ENCODE measurements at places on chromosomes 16 and 17. TPM values are rescaled to one million over a fixed set of nuclear protein-coding genes. Genes with fewer than 3 reads are reported as not detected.

The MFSD6L gene
- total RNA-seq, result not detected

- no peak overlapping the region for H3K4me3 ChIP-seq
- no peak for DNase-seq
- H3K4me1 ChIP-seq, result no peaks in the 10 kb centered on the region
Observed at GRCh38 chr17:36752096-36752888, 150.9 kb downstream of the MRM1 start.

GRCh38 chr17:81471818-81472456, 40.7 kb downstream of the ACTG1 start:
- H3K27me3 ChIP-seq, result no peaks in the 10 kb centered on the region
- no peak overlapping the region for H3K27ac ChIP-seq
- H3K4me3 ChIP-seq, result no peak overlapping the region
- no peak for DNase-seq
- no peaks in the 10 kb centered on the region for H3K36me3 ChIP-seq

DNA sequence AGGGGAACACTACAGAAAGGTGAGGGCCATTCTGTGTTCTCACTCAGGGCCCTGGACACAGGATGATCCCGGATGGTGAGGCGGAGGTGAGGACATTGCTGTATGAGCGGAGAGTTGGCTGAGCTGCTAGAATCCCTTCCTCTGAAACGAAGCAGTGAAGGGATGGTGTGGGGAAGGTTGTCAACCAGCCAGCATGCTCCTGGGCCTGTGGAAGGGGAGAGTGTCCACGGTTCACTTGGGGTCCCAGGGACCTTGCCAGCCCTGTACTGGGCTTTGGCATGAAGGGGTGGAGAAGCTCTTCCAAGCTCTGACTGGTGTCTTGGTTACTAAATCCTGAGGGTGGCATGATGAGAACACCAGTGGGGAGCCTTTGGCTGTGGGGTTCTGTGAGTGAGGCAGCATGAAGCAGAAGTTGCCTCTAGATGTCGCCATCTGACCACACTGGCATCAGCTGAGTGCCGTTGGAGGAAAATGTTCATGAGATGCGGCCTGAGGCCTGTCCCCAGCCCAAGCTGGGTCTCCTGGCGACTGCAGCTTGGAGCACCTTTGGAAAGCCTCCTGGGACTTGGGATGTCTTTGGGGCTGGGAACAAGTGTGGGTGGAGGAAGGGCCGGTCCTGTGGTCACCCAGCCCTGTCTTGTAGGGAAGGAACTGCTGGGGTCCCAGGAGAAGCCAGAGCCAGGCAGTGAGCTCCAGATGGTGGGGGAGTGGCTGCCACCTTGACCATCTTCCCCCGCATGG, 14.8 kb downstream of the PDP2 start:
- H3K27ac ChIP-seq, result no peak overlapping the region
- H3K27me3 ChIP-seq, result no peaks in the 10 kb centered on the region
- H3K36me3 ChIP-seq, result peaks cover 5% of the 10 kb centered on the region
- peaks cover 24% of the 10 kb centered on the region for H3K4me1 ChIP-seq
